ENCODE measurements at places on chromosomes 6 and 20.

DNA sequence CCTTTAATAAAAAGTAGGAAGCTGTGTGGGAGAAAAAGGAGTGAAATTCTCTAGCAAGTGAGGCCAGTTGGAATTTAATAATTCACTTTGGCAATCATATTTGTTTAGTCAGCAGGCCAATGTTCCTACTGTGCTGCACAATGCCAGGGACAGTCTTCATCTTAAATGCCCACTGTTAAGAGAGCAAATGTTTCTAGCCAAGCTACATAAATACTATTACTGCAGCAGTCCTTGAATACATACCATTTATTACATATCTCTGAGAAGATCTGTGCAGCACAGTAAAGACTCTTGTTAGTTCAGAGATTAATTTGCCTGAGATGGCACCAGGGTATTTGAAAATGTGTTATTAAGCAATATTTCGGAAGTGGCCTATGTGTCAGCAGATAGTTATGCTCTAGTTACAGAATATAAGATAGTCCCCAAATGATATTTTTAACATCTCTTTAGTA, 105.4 kb downstream of the OGFRL1 start:
- DNase-seq, result peak; percentile 49

- no peak for DNase-seq
Measured at GRCh38 chr20:24998121-24998520, 5.6 kb upstream of the APMAP start.

DNA sequence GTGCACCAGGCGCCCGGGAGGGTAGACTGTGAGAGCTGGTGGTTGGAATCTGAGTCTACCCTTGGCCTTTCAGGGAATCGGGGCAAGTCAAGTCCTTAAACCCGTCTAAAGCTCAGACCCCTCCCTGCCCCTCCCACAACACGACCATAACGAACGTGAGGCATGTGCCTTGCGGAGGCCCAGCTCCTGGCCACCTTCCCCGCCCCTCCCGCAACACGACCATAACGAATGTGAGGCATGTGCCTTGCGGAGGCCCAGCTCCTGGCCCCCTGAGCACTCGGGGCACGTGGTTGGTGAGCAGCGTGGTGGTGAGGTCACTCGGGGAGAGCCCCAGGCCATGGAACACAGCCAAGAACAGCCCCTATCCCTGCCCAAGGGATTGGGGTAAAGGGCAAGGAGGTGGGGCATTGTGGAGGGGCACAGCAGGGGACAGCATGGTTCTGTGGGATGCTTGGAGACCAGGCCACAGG, 132.2 kb downstream of the TAF4 start:
- DNase-seq, result no peak

DNA sequence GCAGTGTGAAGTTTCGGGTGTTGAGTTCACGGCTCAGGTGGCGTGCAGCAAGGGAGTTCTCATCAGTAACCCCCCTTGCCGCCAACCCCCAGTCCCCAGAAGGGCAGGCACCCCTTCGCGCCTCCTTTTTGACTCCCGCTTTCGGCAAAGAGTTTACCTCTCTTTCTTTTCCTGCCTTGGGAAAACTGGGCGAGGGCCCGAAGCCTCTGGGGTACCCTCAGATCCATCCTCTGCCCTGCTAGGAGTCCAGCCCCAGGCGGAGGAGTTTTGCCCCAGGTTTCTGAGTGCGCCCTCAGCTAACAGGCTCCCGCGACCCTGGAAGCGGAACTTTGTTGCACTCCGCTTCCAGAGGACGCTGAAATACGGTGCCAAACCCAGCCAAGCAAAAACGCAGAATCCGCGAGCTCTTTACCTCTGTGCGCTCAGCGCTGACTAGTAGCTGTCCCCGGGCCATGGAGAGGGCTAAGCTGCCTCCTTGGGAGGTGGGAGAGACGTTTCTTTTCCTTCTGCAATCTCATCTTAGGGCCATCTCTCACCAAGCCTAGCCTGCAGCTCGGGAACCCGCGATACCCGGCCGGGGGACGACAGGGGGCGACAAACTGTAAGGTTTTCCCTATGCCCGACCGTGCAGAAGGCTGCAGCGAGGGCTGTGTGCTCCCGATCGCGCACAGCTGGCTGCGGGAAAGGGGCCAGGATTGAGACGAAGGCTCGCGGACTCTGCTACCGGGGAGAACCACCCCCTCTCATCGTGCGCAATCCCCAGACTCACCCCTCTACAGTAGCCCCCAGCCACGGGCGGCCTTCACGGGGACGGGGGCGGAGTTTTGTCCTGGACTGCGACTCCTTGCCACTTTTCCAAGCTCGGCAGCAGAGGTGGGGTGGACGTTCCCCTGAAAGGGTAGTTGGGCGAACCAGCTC, 2.7 kb upstream of the PAX1 start:
- peak; percentile 53 for DNase-seq

- DNase-seq, result no peak
Measured at GRCh38 chr6:19153981-19154295, 683.2 kb upstream of the ID4 start.

GRCh38 chr20:20102163-20102562, 49.8 kb downstream of the CFAP61 start:
- DNase-seq, result no peak

GRCh38 chr20:59144179-59144830, 19.3 kb upstream of the ZNF831 start:
- DNase-seq, result no peak

DNA sequence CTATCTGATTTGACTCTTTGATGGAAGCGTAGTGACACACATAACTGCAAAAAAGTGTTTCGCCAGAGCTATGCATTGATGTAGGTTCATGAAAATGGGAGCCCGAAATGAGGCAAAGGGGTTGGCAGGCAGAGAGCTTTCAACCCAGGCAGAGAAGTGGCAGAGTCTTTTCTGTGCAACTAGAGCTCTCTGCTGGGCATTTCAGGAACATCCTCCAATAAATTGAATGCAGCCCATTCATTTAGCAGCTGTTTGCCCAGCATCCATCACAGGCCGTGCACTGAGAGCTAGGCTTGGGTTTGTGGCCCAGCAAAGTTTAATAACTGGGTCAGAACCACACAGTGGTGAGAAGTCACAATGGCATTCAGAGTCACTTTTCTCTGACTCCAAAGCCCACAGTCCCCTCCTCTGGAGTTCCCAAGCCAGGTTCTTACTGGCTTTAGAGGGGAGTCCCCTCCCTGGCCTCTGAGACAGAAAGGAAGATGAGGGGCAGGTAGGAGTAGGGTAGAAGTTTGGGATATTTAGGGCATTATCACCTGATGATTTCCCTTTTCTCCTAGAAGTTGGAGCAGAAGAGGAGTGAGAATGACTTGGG, 31.8 kb upstream of the ELMO2 start:
- DNase-seq, result peak; percentile 59

DNA sequence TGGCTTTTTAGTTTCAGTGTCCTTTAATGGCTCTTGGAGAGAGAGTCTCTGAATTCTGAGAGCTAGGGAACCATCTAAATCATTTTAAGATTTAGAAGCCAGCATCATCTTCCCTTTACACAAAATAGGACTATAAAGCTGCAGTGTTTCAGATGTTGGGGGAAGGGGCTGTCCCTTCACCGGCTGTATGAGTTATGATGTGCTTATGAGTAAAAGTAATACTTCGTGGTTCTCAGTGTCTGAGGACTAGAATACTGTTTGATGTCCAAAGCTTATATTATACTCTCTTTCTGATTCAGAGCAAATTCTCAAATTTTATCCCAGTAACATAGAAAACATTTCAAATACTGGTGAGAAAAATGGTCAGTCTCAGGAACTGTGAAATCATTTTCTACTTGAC, 63.5 kb upstream of the FAM8A1 start:
- no peak for DNase-seq

- DNase-seq, result no peak
Measured at GRCh38 chr6:65638047-65638831, 68.8 kb downstream of the EYS start.

DNA sequence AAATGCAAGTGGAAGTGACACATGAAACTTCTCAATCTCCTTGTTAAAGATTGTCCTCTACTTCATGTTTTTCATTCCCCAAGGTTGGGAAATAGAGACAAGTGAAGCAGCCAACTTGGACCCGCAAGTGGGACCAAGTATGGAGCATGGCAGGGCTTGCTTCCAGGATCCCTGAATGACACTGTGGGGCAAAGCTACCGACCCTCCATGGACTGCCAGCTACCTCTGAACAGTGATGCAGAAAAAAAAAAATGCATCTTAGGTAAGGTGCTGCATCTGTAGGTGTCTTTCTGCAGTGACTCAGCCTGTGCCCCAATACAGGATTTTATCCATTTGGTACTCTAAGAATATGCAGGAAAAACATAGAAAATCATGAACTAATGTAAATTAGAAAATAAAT, 119.1 kb upstream of the ENPP5 start:
- no peak for DNase-seq

DNA sequence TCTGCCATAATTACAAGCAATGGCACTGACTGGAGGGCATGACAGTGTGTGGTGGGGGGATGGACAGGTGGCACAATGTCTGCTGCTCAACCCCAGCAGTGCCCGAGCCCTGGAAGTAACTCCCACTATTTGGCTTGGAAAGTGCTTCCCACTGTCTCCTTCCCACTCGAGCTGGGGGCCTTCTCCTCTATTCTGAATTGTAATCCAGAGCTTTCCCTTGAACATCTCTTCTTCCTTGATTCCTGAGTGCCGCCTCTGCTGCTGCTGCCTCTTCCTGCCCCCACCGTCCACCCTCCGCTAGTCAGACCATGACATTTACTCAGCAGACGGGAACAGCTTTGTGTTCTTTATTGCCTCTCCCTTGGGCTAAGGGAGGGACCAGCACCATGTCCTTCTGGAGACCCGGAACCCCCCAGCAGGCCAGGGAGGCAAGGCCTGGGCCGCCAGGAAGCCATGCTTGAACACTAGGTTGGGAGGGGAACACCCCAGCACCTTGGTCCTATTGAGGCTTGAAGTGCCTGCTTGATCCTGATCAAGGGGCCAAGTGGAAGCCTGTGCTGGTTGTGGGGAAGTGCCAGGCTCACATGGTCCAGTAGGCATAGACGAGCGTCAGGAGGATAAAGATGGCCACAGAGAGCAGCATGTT, 17.0 kb downstream of the CCDC167 start:
- no peak for DNase-seq

All from suppressor macrophage (primary cell).